ENCODE measurements at places on chromosomes 2 and 18.

GRCh38 chr2:239109928-239110545, 262.2 kb downstream of the TWIST2 start:
- no peak for DNase-seq

GRCh38 chr2:118975133-118975532, 33.1 kb downstream of the MARCO start:
- no peak for DNase-seq

DNA sequence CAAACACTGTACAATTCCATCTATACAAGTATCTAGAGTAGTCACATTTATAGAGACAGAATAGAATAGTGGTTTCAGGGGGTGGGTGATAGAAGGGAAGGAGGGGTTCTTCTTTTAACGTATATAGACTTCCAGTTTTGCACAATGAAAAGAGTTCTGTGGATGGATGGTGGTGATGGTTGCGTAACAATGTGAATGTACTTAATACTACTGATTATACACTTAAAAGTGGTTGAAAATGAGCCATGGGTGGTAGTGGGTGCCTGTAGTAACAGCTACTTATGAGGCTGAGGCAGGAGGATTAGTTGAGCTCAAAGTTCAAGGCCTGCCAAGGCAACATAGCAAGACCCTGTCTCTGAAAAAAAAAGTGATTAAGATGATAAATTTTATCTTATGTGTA, 85.8 kb downstream of the SETBP1 start:
- no peak for DNase-seq

DNA sequence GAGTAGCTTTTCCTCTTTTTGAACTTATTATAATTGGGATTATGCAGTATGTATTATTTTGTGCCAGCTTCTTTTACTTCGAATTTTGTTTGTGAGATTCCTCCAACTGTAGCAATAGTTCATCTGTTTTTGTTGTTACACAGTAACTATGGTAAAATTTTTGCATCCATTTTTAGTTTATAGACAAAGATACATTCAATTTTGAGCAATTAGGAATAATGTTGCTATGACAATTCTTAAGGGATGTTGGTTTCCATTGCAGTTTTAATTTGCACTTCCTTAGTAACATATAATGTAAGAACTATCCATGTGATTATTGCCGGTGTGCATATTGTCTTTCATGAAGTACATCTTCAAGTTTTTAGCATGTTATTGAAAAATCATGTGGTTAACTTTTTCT, 20.7 kb downstream of the CCDC102B start:
- no peak for DNase-seq

DNA sequence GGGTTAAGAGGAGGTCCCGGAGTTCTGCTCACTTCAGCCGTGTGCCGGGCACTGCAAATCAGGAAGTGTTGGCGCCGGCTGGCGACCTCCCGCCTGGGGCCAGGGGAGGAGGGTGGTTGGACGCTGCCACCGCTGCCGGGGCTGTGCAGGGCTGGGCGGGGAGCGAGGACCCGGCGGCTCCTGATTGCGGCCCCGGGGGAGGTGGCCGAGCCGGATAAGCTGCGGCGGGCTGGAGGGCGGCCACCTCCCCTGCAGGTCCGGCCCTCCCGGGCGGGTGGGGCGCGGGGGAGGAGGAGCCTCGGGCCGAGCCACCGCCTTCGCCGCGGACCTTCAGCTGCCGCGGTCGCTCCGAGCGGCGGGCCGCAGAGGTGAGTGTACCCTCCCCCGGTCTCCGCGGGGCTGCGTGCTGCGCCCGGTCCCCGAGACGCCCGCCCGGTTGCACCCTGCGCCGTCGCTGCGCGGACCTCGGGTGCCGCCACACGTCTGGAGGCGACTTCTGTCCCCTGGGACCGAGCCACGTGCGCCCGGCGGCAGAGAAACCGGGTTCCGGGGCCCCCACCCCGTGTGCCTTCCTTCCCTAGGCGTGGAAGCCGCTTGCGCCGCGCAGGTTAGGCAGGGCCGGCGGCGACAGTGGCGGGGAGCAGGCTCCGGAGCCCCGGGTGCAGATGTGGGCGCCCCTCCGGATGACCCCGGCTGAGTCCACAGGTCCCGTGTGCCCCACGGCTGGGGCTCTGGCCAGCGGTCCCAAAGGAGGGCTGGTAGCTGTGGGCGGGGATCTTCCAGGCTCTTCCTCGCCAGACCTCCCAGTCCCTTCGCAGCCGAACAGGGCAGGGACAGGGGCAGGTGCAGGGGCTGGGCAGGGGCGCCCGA, at the start of gene STEAP3:
TSS of gene STEAP3 (plus strand) at position 314 of the 870 bp plus-strand sequence. CDS start 7,179 bp downstream, outside the sequence.
- peak; percentile 32 for DNase-seq

DNA sequence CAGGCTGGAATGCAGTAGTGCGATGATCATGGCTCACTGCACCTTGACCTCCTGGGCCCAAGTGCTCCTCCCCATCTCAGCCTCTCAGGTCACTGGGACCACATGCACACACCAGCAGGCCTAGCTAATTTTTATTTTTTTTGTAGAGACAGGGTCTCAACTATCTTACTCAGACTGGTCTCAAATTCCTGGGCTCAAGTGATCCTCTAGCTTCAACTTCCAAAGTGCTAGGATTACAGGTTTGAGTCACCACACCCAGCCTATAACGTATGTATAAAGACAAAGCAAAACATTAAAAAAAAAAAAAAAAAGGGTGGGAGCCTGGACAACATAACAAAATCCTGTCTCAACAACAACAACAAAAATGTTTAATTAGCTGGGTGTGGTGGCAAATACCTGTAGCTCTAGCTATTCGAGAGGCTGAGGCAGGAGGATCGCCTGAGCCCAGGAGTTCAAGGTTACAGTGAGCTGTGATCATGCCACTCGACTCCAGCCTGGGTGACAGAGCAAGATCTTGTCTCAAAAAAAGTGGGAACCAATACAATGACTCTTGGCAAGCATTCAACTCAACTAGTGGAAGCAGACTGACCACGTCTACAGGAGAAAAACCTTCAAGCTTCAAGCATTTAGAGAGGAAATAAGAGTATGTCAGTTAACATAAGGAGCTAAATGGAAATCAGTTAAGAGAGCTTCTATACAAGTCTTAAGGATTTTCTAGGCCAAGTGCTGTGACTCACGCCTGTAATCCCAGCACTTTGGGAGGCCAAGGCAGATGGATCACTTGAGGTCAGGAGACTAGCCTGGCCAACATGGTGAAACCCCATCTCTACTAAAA, 2.6 kb downstream of the GTF3C2 start:
- no peak for DNase-seq

- no peak for DNase-seq
These were observed 25.7 kb upstream of the NCK2 start for GRCh38 chr2:105718846-105719481.

DNA sequence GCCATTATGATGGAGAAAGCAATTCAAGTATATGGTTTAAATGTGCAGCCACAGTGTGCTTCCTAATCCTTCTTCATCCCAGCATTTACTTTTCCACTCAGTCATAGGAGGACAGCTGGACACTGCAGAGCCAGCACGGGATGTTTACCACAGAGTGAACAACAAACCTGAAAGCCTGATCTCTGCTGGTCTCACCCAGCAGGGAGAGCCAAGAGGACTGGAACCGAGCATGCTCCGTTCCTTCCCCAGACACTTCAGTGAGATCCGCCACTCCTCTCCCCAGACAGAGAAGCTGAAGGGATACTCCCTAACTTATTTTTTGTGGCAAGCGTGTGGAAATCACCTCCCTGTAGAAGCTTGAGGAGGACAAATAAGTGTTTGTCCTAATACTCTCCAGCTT, 23.2 kb upstream of the GORASP2 start:
- DNase-seq, result no peak

DNA sequence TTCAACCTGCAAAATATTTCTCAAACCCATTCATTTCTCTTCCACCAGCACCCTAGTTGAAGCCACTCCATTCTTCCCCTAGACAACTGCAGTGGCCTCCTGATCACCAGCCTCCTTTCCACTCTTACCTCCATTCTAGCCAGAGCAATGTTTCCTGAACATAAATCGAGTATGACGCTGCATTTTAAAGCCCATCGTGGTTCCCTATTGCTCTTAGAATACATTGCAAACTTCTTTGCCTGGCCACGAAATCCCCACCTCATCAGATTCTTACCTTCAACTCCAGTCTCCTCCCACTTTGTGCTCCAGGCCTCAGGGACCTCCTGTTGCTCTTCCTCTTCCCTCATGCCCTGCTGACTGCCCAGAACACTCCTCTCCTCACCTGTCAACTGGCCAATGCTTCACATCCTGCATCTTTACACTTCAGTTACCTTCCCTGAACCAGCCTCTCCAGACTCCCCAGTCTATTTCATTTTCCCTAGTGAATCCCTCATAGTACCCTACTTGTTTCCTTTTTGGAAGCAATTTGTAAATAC, 176.5 kb upstream of the CTAGE1 start:
- no peak for DNase-seq

DNA sequence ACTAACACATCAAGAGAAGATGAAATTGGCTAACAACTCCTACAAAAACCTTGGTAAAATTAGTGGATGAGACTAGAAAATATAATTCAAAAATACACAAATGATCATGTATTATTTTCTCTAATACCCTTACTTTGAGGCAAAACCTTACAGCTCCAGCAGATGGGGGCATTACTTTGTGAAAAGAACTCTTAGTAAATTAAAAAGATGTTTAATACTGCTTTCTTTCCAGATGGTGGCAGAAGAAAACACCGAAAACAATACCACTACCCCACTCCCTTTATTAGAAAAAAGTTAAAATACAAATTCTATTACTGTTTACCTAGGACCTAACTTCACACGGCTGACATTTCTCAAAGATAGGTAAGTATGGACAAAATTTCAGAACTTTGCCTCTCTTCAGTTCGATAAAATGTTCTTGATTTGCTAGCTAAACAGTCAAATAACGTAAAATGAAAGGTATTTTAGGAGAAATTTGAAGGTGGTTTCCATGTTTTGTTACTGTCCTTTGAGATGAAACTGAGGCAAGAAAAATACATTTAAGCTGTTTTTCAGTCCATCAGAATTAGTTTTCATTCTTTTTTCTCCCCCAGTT, 30.6 kb downstream of the ORC4 start:
- peak; percentile 44 for DNase-seq

- peak; percentile 65 for DNase-seq
These were observed 24.6 kb downstream of the NRP2 start for GRCh38 chr2:205706769-205707381.

- no peak for DNase-seq
These were observed 328 bp upstream of the INHBB start for GRCh38 chr2:120345608-120346007.

DNA sequence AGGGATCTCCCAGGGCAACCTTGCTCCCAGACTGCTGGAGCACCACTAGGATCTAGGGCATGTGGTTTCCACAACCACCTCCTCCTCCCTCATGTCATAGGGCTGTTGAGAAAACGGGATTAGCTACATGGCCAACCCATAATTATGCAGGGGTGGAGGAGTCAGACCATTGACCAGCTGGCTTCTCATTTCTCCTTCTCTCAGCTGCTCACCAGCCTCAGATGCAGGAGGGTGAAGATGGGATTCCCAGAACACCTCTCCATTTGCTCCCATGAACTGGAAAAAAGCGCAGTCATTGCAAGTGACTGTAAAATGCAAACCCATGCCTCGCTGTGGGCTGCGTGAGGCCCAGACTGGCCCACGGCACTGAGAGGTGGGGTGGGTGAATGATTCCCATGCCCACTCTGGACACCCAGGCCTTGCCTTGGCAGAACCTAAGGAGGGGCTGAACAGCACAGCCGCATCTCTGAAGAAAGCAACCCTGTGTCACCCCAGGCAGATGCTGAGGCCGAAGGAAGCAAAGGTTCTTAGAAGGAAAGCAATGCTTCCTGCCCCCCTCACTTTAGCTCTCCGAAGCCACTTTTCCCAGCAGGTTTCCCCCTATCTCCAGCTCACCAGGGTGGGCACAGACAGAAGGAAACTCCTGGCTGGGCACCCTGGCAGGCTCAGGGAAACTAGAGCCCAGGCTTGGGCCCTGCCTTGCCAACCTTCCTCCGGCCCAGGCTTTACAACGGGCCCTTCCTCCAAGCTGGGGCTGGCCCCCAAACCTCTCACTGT, 69.6 kb upstream of the RTN4 start:
- DNase-seq, result no peak

- no peak for DNase-seq
These were observed 36.8 kb upstream of the RIOK3 start for GRCh38 chr18:23416298-23416697.

DNA sequence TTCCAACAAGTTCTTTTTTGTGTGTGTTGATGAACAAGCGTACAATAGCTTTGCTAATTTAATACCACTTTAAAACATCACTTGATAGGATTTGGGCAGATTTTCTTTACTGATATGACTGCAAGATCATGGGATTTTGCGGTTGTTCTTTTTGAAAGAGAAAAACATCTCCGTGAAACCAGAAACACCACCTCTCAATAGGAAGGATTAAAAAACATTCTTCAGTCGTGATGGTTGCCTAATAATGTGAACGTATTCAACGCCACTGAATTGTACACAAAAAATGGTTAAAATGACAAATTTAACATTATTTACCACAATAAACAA, 19.3 kb downstream of the RBMS1 start:
- no peak for DNase-seq

- DNase-seq, result no peak
These were observed 196.1 kb downstream of the MGAT5 start for GRCh38 chr2:134449751-134450513.

DNA sequence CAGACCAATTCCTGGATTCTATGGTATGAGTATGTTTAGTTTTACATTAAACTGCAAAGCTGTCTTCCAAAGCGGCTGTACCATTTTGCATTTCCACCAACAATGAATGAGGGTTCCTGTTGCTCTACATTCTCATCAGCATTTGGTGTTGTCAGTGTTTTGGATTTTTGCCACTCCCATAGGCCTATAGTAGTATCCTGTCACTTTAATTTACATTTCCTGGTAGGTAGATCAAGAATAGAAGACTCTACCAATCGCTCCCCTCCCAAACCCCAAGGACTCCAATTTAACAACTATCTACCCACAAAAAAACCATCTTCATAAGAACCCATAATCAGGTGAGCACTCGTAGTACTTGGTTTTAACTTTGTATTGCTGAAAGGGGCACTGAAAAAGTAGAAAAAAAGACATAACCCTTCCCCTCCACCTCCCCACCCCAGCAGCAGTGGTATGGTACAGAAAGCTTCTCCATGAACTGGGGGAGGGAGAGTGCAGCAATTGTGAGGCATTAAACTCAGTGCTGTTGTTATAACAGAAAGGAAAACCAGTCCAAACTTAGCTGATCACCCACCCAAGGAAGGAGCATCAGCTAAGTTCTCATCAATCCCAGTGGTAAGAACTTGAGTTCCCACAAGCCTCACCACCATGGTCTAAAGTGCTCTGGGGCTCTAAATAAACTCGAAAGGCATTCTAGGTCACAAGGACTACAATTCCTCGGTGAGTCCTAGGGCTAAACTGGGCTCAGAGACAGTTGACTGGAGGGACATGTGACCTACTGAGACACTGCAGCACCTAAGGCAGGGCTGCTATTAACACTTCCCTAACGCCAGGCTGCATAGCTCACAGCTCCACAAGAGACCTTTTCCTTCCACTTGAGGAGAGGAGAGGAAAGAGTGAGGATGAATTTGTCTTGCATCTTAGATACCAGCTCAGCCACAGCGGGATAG, 35.5 kb upstream of the CYTIP start:
- no peak for DNase-seq

GRCh38 chr2:6475155-6475940, 390.4 kb downstream of the CMPK2 start:
- no peak for DNase-seq

GRCh38 chr2:85647823-85648526, 20.0 kb downstream of the SFTPB start:
- no peak for DNase-seq

Measured in left kidney (tissue), 8 donors.